ENCODE measurements at places on chromosomes 6 and 20.

GRCh38 chr6:17577059-17577458, 23.0 kb upstream of the FAM8A1 start:
- DNase-seq = no peak

- no peak for DNase-seq
Measured at GRCh38 chr6:14129575-14129974, 12.0 kb downstream of the CD83 start.

GRCh38 chr6:54248994-54249393, 59.2 kb upstream of the TINAG start:
- DNase-seq = no peak

DNA sequence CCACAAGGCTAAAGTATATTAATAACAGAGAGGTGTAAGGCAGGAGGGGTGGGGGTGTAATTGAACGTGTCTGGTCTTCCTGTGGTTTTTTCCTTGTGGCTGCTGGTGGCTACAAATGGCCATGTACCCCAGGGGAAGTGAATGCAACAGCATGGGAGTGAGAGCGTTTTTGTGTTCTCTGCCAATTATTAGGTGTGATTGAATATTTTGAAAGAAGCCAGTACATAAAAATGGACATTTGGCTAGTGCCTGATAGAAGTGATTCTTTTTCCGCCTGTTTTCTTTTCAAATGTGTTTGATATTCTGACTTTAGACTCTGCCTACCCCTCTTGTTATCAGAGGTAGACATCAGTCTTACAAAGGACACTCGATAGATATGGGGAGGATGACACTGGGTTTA, 141.3 kb downstream of the PRL start:
- DNase-seq = no peak

GRCh38 chr6:144500892-144501291, 215.8 kb downstream of the UTRN start:
- DNase-seq = no peak

GRCh38 chr20:59825944-59826759, 107.3 kb downstream of the SYCP2 start:
- no peak for DNase-seq

- DNase-seq = no peak
Measured at GRCh38 chr20:19996917-19997316, 20.2 kb upstream of the NAA20 start.

Data from stimulated activated CD4-positive, alpha-beta T cell treated with anti-CD3 and anti-CD28 coated beads, Interleukin-1b, Interleukin-23, amount 100 ng/mL, for 24 hours (primary cell).